ENCODE measurements at places on chromosomes 12 and 14.

- no peak for DNase-seq
Measured at GRCh38 chr12:47843226-47843980, 23.7 kb upstream of the HDAC7 start.

DNA sequence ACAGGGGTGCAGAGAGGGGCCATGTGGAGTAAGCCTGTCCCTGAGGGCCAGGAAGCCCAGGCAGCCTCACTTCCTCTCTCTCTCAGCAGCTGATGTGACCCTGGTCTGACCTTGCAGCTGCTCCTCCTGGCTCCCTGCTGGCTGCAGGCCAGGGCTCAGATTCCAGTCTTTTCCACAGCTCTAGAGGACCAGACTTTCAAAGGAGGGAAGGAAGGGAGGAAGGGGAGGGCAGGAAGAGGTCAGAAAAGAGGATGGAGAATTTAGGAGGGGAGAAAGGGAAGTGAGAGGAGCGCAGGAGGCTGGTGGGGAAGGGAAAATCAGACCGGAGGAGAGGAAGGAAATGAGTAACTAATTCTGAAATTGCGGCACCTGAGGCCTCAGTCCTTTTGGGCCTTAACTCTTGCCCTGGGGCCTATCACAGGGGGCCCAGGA is 40.9 kb upstream of the VASH1 start:
- DNase-seq, result no peak

- DNase-seq, result no peak
Measured at GRCh38 chr14:74605531-74606223, 6.4 kb downstream of the LTBP2 start.

GRCh38 chr14:95497561-95498011 is 18.9 kb downstream of the SYNE3 start:
- DNase-seq, result no peak

GRCh38 chr12:92143686-92144630 is 1.7 kb downstream of the BTG1 start:
- DNase-seq, result peak; percentile 40

- no peak for DNase-seq
Measured at GRCh38 chr12:124553862-124554428, 13.5 kb downstream of the NCOR2 start.

DNA sequence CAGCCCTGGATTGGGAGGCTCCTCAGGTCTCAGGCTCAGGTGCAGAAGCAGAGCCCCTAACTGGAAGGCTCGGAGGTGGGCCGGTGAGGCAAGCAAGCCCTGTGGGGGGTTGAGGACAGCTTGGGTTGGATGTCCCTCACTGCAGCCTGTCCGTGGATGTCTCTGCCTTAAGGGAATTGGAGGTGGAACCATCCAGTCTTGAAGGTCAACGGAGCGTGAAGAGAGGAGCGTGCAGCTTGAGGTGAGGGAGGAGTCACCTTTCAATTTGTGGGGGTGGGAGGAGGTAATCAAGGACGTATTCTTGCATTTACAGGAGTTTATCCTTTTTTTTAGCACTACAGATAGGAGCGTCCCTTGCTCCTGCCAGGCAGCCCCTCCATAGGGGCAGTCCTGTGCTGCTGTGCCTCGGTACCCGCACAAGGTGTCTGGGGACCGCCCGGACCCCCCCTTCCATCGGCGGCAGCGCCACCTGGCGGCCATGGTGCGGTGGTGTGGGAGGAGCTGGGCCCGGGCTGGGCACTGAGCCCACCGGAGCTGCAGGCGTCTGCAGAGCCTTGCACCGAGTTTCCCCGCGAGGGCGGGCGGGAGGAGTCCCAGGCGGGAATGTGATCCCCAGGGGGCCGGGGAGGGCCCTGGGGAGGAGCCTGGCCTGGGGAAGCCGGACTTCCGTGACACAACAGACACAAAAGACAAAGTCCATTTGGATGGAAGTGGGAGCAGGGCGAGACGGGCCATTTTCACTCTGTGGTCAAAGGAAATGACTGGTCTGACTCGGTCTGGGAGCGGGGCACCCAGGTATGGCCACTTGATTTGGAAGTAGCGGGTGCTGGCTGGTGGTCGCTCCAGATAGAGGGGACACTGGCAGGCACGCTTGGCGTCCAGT is 864 bp downstream of the DNAJC22 start:
- peak; percentile 77 for DNase-seq

DNA sequence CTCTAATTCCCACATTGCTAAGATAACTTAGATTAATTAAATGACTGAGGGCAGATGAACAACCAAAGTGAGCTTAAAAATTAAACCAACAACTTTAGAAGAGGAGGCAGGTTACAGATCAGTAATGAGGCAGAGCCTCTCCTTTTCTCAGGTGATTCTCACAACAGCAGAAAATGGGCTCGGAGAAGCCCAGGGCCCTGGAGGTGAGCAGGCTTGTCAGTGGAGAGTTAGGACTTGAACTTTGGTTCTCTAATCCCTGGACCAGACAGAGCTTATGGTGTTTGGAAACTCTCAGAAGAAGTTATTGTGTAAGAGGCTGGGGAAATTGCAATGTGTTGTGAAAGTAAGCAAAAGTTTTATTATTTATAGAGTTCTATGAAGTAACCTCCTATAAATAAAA is 2.8 kb downstream of the TRHDE start:
- no peak for DNase-seq

DNA sequence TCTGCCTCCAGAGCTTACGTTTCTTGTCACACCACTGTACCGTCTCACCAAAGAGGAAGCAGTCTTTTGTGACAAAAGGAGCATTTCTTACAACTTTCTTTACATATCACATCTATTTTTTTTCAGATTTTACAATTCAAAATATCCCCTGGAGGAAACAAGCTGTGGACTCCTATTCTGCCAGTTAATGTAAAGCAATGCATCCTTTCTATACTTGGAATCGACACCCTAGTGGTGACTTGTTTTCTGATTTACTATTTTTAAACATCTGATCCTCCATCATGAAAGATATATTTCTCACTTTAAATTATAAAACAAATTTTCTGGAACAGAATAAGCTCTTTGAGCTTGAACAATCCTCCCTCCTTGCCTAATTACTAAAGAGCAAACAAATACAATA is 34.8 kb downstream of the AICDA start:
- DNase-seq, result no peak

GRCh38 chr12:88417531-88417930 is 162.7 kb downstream of the KITLG start:
- no peak for DNase-seq

DNA sequence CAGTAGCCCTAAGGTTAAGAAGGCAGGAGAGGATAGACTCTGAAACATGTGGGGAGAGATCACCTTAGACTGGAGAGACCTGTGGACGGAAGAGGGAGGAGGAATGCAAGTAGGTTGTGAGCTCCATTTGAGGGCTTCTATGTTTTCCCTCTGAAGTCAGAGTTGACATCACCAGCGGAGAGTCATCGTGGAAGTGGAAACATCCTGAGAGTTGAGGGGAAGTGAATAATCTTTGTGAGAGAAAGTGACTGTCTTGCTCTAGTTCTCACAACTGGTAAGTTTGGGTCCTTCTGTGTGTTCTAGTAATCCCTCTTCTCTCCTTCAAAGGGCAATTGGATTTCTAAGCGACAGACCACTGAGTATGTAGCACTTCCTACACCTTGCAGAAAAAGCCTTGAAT is 103.6 kb upstream of the CCND2 start:
- DNase-seq, result no peak

- DNase-seq, result no peak
Measured at GRCh38 chr12:90102957-90103652, 394.5 kb upstream of the ATP2B1 start.

- no peak for DNase-seq
Measured at GRCh38 chr12:21456291-21456780, 18.9 kb downstream of the PYROXD1 start.

- no peak for DNase-seq
Measured at GRCh38 chr12:39919790-39920189, 186.1 kb downstream of the SLC2A13 start.

DNA sequence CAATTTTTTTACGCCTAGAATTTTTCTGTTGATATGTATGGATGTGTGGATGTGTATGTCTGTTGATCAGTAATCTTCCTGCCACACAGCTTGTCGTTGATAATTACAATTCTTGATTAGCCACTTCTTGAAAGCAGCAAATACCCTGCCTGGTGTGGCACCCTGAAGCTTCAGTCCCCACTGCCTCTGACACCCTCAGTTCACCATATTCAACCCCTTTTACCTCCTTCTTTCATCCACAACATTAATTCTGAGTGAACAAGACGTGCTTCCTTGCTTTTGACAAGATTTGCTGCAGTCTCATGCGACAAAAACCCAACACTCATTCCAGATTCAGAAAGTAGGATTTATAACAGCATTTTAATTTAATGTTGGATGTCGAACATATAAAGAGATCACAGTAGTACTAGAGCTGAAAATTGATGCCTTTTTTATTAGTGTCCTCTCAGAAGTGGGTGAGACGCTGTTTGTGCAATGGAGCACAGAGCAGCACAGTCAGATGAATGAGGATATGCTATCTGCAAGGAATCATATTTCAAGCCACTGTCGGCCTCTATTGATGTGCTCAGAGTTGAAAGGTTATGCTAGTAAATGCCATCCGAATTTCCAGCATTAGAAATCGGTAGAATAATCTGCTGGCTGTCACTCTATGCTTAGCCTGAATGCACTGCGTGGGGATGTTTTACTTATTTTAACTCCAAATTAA is 383.7 kb downstream of the EGLN3 start:
- no peak for DNase-seq

DNA sequence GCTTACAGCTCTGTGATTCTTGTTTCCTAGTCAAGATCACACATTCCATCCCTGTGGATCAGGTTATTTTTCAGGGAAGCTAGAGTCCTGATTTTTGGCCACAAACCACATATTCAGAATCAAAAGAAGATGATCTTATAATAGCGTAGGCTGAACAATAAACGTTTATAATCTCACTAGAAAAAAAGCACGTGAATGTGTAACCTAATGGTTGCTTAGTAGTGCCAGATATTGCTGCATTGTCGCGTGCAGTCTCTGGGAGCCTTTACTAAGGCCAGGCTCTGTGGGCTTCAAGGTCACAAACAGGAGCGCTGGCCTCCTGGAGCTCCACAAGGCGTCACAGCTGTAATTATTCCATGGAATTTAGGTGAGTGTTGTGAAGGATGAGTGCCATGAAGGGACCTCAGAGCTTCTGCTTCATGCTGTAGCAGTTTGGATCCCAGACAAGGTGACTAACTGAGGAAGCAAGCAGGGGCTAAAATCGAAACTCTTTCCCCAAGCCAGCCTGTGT is 17.4 kb downstream of the CDKN1B start:
- DNase-seq, result no peak

GRCh38 chr12:34236073-34236472 is 213.8 kb downstream of the ALG10 start:
- no peak for DNase-seq

DNA sequence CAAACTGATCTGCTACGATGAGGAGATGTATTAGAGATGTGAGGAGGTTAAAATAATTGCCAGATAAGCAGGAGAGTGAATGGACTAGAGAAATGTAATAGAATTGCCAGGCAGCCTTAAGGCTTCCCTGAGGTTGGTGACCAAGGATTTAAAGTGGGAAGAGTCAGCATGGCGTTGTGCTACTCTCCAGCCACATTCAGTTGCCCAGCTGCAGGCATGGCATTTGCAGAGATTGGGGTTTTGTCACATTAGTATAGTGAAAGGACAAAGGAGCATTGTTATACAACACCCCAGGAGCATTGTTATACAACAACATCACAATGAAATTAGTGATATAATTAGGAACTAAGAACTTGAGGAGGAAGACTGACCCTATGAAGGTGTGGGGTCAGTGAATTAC is 31.7 kb downstream of the MARK3 start:
- peak; percentile 13 for DNase-seq

- DNase-seq, result no peak
Measured at GRCh38 chr14:99659333-99659741, 14.4 kb downstream of the HHIPL1 start.

DNA sequence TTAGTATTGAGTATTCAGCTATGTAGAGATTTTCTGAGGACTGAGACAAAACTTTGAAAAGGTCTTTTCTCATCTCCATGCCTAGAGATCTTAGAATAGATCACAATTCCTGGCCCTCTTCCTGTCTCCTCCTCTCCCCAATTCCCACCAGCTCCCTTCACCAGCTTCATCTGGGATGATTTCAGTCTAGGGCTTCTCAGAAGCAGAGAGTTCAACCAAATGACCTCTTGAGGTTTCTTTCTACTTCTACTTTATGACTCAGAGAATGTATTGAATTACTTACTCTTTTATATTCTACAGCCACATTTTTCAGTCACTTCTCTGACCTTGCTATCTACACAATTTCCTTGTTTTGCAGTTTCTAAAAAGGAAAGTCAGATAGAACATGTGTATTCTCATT is 19.4 kb upstream of the SNX6 start:
- no peak for DNase-seq

DNA sequence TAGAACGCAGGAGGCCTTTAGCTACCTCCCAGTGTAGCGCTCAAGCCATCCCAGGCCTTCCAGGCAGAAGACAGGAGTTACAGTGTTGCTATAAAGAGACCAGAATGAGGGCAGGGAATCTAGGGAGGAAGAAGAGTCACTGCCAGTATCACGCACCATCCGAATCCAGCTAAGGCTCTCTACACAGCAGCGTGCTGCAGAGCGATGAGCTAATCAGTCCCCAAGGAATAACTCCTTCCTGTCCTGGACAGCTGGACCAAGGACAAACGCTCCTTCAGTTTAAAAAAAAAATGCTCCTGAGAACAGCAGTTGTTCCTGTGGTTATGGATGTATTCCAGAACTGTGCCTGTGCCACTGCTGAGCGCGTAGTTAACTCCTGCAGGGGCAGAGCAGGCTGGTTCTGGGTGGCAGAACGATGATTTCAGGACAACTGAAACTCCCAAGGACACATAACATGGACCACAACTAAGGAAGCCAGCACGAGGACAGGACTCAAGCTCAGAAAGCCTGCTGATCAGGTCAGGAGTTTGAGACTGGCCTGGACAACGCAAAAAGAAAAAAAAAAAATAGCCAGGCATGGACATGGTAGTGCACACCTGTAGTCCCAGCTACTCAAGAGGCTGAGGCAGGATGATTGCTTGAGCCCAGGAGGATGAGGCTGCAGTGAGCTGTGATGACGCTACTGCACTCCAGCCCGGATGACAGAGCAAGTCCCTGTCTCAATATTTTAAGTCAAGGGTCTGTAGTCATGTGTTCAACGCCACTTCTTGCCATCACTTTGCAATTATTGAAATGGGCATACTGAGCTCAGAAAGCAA is 2.6 kb downstream of the IFFO1 start:
- peak; percentile 66 for DNase-seq

- no peak for DNase-seq
Measured at GRCh38 chr14:91873471-91874415, 6.4 kb upstream of the TC2N start.

GRCh38 chr12:132743831-132744230 is 17.8 kb downstream of the ANKLE2 start:
- no peak for DNase-seq

DNA sequence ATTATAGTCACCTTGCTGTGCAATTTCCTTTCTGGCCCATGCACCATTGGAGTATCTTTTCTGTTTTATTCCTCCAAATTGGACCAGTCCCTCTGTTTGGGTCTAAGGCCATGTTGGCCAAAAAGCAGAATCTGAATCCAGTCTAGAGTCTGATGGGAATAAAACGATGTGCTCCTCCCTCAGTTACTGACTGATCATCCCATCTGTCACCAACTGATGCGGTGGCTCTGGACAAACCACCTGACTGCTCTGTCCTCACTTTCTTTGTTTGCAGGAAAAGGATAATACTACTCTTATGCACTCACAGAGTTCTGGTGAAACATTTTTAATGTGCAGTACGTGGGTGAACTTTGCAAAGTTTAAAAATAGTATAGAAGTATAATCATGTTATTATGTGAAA is 120.2 kb upstream of the HIF1A start:
- DNase-seq, result no peak

- DNase-seq, result no peak
Measured at GRCh38 chr12:154058-154457, 59.9 kb downstream of the SLC6A12 start.

- no peak for DNase-seq
Measured at GRCh38 chr12:113081873-113082272, 25.3 kb downstream of the DTX1 start.

All from occipital lobe (tissue), 3 donors.